ENCODE measurements at places on chromosomes 6 and 20. TPM values are rescaled to one million over a fixed set of nuclear protein-coding genes. Genes with fewer than 3 reads are reported as not detected.

GRCh38 chr20:49901588-49901987, 13.7 kb downstream of the SPATA2 start:
- no peak for DNase-seq

DNA sequence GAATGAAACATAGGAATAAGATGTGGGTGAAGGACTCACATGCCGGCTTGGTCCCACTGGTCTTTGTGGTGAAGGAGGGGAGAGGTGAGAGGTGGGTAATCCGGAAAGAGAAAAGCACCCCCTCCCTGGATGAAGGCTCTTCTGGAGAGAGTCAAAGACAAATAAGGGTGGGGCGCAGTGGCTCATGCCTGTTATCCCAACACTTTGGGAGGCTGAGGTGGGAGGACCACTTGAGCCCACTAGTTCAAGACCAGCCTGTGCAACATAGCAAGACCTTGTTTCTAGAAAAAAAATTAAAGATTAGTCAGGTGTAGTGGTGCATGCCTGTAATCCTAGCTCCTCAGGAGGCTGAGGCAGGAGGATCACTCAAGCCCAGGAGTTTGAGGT, 3.1 kb downstream of the LTB start:
- DNase-seq = no peak

- no peak for DNase-seq
Observed at GRCh38 chr6:36337814-36338213, 1.1 kb upstream of the BNIP5 start.

DNA sequence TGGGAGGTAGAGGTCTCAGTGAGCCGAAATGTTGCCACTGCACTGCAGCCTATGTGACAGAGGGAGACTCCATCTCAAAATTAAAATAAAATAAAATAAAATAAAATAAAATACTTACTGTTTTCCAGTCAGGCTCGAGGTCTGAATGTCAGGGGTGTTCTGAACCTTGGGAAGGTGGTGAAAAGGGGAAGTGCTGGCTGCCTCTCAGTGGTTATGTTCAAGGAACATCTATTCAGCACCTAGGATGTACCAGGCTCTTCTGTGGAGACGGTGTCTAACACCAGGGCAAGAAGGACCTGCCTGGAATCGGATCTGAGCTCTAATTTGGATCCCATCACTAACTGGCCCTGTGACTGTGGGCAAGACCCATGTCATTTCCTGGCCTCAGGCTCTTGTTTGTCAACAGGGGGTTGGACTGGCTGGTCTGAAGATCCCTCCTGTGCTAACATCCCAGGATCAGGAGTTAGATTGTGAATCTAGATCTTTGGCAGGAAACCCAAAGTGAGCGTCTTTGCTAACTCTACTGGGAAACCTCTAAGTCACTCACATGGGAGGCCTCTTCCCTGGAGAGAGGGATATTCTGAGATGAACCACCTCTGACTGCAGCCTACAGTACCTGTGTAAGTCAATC, 63.4 kb upstream of the SIRPG start:
- DNase-seq = no peak

DNA sequence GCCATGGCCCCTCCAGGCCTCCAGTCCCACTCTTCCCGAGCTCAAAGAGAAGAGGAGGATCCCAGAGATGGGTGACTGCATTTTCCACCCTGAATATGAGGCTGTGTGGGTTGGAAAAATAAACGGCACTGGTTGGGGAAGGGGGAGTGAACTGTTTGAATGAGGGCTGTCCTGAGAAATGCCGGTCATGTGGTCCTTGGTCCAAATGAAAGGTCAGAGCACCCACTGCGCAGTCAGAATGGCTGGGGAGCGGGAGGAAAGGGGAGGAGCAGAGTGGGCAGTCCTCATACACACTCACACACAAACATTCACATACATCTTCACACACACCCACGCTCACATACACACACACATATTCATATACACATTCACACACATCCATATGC, 83.1 kb downstream of the MRPL14 start:
- no peak for DNase-seq

GRCh38 chr6:167577891-167578361, 248.8 kb upstream of the AFDN start:
- no peak for DNase-seq

DNA sequence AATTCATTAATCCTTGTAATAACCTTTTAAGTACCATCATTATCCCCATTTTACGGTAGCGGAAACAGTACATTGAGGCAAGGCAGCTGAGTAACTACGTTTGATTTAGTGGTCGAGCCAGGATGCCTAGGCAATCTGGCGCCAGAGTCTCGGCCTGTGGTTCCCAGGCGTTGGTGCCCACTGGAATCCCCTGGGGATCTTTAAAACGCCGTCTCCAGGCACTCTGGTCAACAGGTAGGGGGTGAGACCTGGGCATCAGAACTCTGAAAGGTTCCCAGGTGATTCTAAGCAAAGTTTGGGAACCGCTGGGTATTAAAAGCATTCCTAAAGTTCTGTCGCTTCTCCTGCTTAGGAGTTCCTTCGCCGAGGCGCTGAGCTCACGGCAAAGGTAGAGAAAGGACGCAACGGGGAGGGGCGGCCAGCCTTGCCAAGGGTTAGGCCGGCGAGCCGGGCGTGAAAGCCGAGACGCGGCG, 939 bp downstream of the DTNBP1 start:
- peak; percentile 73 for DNase-seq

DNA sequence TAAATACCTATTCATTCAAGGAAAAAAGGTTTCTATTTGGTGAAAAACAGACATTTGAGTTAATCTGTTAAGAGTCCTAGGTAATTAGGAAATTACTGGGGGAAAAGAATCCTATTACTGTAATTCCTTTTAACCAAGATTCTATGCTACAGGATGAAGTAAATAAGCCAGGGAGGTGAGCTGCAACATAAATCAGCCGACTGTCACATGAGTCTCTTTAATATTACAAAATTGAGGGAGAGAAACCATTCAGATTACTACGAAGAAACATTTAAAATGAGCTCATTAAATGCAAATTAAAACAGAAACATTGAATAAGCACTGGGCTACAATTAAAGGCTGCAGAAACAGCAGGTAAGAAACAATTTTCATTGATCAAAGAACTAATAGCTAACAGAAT, 5.3 kb downstream of the PRKN start:
- no peak for DNase-seq

GRCh38 chr6:6968357-6968730, 139.4 kb upstream of the RREB1 start:
- no peak for DNase-seq

GRCh38 chr6:158338311-158339112, 26.2 kb downstream of the TULP4 start:
- DNase-seq = no peak

DNA sequence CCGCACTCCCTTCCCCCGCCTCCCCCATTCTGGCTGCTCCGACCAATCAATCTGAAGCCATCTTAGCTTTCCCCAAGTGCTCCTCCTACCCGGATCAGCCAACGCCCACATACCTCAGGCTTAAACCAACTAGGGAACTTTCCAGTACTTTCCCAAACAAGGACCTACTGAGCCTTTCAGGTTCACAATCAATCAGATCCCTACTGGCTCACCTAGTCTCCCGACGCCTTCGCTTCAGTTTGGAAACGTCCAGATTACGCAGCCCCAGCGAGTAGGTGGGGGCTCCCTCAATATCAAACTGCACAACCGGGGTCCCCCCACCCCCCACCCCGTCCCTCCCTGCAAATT, 432 bp downstream of the HSPA1L start:
- DNase-seq = peak; percentile 96

- DNase-seq = peak; percentile 72
Observed at GRCh38 chr6:83536034-83536646, 23.8 kb downstream of the PRSS35 start.

GRCh38 chr6:44842616-44843015, 455.1 kb downstream of the CDC5L start:
- DNase-seq = no peak

GRCh38 chr6:107657755-107658461, 166.2 kb downstream of the SCML4 start:
- DNase-seq = no peak

DNA sequence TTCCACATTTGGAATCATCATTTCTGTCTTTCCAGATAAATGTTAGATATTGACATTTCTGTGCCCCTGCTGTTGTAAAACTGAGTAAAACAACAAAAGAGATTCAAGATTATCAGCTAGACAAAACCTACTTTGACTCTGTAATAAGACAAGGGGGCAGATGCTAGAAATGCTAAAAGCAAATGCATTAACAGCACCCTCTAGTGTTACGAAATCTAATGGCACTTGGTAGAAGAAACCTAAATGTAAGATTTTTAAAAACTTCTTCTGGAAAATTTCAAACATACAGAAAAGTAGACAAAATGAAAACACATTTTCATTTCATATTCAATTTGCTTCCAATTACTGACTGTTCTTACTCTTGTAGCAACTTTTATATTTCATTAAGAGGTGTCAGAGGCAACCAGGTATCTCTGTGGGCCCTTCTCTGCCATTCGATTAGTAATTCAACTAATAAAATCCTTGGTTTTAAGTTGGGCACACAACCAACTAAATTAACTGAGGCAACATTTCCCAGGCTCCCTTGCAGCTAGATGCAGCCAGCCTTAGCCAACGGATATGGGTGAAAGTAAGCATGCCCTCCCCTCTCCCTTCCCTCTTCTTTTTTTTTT, 45.0 kb downstream of the SLC23A2 start:
- DNase-seq = peak; percentile 74

DNA sequence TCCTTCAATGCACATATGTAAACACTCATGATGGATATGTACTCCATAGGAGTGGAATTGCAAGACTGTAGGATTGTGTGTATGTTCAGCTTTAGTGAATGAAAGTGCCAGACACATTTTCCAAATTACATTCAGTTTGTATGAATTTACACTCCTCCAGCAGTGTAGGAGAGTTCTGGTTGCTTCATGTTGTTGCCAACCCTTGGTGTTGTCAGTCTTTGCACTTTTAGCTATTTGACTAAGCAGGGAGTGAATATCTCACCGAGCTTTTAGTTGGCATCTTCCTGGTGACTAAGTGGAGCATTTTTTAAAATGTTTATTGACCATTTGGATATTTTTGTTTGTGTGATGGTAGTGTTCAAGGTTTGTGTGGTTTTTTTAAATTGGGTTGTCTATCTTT, 23.9 kb downstream of the NKX2-4 start:
- DNase-seq = no peak

DNA sequence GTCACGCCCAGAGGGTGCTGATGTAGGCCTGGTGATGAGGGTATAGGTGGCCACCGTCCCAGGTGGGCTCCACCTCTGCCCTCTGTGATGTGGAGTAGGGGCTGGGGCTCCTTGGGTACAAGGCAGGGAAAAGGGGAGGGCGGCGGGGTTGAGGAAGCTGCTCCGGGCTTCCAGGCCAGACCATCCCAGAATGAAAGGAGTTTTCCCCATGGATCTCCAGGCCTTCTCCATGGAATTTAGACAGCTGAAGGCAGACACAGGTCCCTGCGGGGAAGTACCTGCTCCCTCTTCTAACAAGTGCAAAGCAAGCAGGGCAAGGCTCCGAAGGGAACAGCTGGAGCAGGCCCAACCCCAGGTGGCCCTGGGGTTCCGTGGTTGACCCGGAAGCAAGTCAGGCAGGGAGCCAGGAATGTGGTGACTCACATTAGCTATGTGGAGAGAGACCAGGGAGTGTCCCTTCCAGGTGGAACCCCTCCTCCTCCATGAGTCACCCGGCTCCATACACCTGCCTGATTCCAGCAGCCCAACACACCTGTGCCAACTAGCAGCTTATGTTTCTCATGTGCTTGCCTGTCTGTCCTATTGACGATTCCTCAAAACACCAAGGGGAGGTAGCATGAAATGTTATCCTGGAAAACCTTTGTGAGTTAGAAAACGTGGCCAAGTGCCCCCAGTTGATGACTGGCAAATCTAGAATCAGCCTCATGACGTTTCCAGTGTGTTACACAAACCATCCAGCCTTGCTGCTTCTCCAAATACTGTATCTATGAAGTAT, 59.7 kb upstream of the SNX9 start:
- DNase-seq = no peak

GRCh38 chr20:41177636-41178035, 40.3 kb downstream of the PLCG1 start:
- DNase-seq = no peak

DNA sequence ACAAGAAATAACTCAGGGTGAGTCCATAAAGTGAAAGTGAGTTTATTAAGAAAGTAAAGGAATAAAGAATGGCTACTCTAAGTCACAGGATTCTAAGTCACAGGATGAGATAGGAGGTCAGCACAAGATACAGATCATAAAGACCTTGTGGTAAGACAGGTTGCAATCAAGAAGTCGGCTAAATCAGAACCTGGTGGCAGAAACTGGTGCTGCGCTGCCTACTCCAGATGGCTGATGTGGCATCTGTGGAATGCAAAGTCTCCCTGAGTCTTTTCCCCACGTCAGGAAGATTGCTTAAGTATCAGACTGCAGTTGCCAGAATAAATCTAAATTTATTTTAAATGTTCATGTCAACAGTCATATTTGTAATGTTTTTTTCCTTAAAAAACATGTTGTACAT, 10.7 kb upstream of the KCNK15 start:
- peak; percentile 47 for DNase-seq

DNA sequence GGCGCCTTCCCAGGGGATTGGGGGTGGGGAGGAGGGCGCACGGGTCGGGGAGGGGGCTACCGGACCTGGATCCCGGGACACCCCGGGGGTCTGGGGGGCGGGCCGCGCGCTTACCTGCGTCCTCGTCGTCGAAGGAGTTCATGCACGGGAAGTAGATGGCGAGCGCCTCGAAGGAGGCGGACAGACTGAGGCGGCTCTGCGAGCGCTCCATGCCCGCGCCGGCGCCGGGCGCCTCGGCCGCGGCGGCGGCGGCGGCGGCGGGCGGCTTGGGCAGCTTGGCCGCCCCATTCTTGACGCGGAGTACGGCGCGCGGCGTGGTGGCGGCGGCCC, 320 bp downstream of the RIMS4 start:
- no peak for DNase-seq

DNA sequence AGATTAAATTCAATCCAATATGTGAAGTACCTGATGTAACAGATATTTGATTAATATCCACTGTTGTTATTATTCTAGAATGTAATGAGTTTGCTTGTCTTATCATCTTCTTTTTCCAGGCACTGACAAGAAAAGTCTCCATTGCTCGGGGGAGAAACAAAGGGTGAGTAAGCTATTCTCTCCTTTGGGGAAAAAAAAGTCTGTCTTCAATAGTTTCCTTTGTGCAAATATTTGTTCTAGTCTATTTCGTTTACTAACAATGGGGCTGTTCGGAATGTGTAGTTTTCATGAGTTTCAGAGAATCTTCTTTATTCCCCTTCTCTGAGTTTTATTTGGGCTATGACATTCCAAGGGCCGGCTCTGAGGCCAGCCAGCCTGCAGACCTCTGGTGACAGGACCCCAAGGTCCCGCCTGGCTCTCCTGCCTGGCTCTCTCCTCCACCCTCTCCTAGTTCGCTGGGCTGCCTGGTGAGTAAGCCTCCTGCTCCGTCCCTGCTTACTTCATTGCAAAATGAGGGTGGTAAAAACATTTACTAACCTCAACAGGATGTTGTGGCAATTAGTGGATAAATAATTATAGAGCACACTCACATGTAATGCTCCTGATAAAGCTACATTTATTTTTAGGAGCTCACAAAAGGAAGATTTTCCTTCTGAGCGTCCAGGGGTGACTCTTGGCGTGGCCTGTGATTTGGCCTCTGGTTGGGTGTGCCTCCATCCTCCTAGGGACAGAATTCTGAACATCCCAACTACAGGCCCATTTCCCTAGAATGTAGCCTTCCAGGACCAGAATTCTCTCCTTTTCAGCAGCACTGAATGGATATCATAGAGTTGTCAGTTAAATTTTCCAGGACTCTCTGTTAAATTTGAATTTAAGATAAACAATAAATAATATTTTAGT, 43.1 kb upstream of the SNX9 start:
- DNase-seq = no peak

Gene SNAP25
- not detected for total RNA-seq

Gene KPNA5
- 26.0 TPM for total RNA-seq

Gene CDH26
- not detected for total RNA-seq

Gene MAVS
- total RNA-seq = 23.4 TPM

Gene ZC2HC1B
- not detected for total RNA-seq

Gene SLC35F1
- 17.7 TPM for total RNA-seq

Gene C6orf132
- total RNA-seq = 1.8 TPM

Measured in neural progenitor cell (in vitro differentiated cells).